ENCODE measurements at places on chromosomes 5 and 9. TPM values are rescaled to one million over a fixed set of nuclear protein-coding genes. Genes with fewer than 3 reads are reported as not detected.

Gene C9orf50
- polyA plus RNA-seq: 0.34 TPM

Gene DOCK8
- polyA plus RNA-seq: 7.3 TPM

- DNase-seq: no peak
These were observed 7.9 kb upstream of the ZDHHC11 start for GRCh38 chr5:858726-859125.

Gene SPATA31D4
- polyA plus RNA-seq: not detected

GRCh38 chr9:130304116-130304515 lies 38.6 kb downstream of the HMCN2 start:
- no peak for DNase-seq
